SK-N-MC (cell line): ENCODE measurements at places on chromosomes 12 and 14.
A peak's percentile ranks its signal among the peaks of the same experiment; 100 is the strongest.

DNA sequence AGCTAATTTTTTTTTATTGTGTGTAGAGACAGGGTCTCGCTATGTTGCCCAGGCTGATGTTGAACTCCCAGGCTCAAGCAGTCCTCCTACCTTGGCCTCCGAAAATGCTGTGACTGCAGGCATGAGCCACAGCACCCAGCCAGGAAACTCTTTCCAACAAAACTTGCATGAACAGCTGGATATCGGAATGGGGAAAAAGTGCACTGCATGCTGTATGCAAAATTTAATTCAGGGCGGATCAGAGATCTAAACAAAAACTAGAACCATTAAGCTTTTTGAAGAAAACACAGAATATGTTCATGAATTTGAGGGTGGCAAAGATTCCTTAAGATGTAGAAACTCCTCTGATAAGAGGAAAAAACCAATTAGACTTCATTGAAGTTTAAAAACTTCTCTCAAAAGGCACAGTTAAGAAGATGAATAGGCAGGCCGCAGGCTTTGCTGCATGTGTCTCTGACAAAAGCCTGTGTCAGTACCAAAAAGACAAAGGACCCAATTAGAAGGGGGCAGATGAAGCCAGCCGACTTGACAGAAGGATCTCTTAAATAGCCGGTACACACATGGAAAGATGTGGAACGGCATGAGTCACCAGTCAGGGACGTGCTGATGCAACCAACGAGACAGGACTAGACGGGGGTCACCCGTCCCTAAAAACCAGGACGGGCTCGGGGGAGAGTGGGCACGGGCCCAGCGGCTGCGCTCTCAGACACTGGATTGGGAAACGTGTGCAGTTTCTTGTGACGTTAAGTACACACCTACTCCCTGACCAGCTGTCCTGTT is 34.8 kb upstream of the MMP17 start:
- no peak for DNase-seq

DNA sequence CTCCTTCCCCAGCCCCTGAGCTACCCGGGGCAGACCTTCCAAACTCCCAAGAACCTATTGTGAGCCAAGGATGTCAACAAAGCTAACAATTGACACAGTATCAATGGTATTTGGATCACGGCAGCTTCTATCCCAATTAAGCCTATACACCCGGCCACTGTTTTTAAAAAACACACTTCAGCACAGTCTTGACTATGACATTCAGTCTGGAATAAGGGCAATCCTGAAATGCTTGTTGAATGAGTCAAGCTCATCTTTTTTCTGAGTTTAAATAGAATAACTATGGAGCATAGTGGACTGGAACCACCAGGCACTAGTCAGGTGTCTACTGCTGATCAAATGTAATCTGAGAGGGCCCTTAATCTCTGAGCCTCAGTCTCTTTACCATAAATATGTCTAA is 5.7 kb downstream of the DENND5B start:
- no peak for DNase-seq

GRCh38 chr14:68404652-68405183 is 388.1 kb downstream of the ZFP36L1 start:
- no peak for DNase-seq

- no peak for DNase-seq
Measured at GRCh38 chr14:56797003-56797568, 13.2 kb downstream of the OTX2 start.

DNA sequence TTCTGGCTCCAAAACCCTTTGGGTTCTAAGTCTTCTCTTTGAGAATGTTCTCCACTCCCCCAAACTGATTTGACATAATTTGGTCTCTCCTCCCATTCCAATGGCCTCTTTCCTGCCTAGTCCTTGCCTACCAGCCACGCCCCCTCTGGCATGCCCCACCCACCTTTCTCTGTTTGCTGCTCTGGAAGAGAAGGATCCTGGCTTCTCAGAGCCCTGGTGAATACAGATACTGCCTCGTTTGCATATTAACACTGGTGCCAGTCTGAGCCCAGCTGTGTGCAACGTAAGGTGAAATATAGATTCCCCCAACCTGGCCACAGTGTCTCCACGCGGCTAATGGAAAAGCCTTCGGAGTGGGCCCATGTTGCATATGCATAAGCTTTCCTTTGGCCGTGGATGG is 79.7 kb downstream of the PAPOLA start:
- DNase-seq, result no peak

GRCh38 chr14:82710267-82710841 is 1176.7 kb upstream of the SEL1L start:
- DNase-seq, result peak; percentile 89

DNA sequence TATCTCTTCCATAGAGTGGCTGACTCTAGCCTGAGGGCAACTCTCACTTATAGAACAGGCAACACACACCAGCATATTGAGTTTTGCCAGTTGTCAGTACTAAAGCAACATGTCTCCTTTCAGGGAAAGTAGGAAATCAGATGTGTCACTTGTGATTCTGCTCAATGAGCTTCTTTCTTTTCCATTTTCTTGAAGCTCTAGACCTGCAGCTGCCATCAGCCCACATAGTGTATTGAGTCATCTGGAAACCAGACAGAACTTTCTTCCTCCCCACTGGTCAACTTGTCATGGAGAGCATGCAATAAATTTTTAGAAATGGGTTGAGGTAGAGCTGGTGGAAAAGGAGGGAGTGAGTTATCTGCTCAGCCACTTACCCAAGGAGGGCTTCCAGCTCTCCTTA is 209.0 kb upstream of the PLEKHG7 start:
- no peak for DNase-seq

GRCh38 chr12:113724794-113725556 is 241.2 kb downstream of the RBM19 start:
- peak; percentile 3 for DNase-seq

GRCh38 chr14:100864206-100864605 is 38.3 kb downstream of the MEG3 start:
- no peak for DNase-seq

GRCh38 chr14:57413849-57414248 is 23.5 kb downstream of the NAA30 start:
- no peak for DNase-seq

DNA sequence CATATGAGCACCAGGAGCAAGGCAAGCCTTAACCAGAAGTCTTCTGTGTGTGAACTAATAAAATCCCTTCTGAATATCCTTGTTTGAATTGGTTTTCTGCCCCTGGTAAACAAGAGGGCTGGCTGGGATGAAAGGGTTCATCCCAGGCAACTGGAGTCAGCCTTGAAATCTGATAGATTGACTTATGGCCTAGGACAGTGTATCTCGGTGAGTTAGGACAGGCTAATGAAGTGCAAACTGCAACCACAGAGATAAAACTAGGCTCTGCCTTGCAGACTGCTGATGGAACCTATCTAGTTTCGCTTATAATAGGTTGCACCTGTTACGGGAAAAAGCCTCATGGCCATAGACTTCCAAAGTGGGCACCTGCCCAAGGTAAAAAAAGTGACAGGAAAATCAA is 451.9 kb upstream of the NOVA1 start:
- no peak for DNase-seq

DNA sequence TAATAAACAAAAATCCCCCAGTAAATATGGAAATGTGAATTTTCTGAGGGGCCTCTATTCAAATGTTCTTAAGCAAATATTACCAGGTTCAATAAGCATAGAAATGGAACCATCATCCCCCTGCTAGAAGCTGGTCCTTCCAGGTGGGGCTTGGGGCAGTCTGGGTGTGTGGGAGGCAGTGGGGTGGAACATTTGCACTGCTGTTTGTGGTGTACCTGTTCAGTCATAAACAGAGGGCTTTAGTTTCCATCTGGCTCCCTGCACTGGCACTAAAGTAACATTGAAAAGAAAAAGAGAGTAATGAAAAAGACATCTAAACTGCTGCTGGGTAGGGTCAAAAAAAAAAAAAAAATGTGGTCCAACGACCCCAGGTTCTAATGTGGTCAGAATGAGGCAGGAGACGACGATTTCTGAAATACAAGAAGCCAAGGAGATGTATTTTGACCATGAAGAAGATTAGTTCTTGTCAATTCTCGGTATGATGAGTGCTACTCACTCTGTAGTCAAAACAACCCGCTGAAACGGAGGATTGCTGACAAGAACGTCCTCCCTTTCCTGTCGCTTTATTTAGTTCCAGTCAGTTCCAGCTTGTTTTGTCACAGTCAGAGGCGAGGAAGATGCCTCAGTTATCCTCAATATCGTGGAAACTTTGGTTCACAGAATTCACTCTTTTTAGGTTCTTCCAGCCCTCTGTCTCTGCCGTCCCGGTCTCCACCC is 44.2 kb upstream of the MANSC4 start:
- DNase-seq, result no peak

DNA sequence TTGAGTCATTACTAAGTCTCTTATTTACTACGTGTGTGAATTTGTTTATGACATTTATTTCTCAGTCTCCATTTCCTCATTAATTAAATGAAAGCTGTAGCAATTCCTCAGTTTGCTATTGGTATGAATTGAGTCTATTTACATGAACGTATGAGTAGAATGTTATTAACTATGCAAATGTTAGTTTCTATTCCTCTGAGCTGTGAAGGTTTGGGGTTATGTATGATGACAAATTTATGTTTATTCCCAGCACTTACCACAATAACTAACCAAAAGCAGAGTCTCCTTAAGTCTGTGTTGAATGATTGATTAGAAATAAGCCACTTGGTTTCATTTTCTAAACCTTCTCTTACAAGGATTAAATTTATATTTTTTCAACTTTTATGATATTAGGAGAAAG is 1340.9 kb downstream of the FSCB start:
- DNase-seq, result no peak

DNA sequence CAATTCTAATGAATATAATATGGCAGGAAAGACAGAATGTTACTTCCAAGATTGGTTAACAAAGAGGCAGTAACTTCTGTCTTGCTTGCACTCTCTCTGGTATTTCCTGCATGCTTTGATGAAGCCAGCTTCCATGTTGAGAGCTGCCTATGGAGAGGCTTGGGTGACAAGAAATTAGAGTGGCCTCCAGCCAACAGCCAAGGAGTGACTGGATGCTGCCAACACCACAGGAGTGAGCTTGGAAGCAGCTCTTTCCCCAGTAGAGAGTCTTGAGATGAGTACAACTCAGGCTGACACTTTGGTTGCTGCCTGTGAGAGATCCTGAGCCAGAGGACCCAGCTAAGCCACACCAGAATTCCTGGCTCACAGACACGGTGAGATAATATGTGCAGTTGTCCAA is 183.1 kb downstream of the RMST start:
- DNase-seq, result no peak

DNA sequence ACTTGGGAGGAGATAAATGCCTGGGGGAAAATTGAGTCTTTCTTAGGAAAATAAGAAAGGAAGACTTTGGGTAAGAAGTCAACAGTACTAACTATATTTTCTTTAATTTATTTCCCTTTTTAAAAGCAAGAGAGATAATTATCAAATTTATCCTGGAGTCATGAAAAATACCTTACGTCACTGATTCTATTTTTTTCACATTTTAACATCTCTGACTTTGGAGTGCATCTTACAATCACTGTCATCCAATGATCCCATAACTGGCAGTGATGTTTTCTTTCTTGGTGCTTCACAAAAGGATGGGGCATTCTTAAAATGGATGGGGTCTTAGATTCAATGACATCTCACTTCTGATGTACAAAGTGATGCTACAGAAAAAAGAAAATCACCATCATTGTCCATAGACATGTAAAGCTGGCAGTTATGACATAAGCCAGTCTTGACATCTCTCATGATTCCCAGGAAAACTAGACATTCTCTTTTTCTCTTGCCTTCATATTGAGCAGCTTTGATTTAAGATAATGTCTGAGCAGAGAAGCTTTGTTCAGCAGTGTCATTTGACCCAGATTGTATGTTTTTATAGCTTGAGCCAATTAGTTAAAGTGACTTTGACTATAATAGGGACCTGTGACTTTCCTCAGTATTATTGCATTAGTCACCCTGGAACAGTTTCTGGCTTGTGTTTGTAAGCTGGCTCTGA is 236.2 kb downstream of the EGLN3 start:
- no peak for DNase-seq

DNA sequence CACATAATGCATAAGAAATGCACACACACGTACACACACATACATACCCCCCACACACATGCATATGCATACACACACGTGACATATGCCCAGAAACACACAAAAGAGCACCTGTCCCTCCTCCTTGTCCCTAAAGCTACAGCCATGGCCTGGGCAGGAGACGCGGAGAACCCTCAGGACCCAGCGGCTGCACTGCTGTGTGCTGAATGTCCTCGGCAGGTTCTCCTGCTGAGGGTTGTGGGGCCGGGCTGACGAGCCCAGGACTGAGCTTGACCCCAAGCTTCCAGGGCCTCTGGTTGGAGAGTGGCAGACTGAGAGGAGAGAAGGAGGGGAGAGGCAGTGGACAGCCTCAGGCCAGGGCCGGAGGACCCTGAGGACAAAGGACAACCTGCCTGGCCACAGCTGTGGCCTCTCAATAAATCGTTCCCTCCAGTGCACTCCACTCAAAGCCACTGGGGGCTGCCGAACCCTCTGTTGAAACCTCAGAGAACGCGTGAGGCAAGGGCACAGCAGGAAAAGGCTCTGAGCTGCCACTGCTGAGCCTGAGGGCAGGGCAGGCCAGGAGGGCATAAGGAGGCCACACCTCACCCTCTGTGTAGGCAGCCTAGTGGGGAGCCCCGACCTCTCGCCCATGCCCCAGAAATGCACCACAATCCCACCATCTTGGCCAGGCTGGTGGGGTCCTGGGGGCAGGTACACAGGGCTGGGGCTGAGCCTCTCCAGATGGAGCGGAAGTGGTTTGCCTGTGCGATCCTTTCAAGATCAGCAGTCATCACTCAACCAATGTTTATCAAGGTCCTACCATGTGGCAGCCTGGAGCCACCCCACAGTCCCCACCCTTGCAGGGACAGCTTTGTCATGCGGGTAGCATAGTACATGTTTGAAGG is 3.1 kb downstream of the CACNA2D4 start:
- no peak for DNase-seq

DNA sequence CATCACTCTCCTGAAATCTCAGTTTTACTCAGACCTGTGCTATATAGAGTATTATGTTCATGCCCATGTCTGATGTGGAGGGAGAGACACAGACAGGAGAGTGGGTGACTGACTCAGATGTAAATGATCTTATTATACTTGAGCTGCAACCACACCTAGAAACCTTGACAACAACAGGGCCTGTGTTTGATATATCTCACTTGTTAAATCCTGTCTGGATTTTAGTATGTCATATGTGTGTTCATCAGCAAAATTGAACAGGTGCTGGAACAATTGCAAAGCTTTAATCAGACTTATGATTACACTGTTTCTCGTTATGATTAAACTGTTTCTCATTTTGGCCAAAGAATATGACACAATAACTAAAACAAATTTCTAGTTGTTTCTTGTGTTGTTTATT is 37.7 kb downstream of the DIP2B start:
- no peak for DNase-seq

GRCh38 chr14:101619484-101619883 is 58.2 kb downstream of the DIO3 start:
- DNase-seq, result no peak
